ENCODE measurements at places on chromosomes 6 and 20.

- no peak for DNase-seq
These were observed 10.8 kb upstream of the GNRH2 start for GRCh38 chr20:3032624-3033023.

- no peak for DNase-seq
These were observed 100.8 kb upstream of the CITED2 start for GRCh38 chr6:139475241-139475640.

GRCh38 chr6:101605874-101606273 lies 212.4 kb downstream of the GRIK2 start:
- no peak for DNase-seq

DNA sequence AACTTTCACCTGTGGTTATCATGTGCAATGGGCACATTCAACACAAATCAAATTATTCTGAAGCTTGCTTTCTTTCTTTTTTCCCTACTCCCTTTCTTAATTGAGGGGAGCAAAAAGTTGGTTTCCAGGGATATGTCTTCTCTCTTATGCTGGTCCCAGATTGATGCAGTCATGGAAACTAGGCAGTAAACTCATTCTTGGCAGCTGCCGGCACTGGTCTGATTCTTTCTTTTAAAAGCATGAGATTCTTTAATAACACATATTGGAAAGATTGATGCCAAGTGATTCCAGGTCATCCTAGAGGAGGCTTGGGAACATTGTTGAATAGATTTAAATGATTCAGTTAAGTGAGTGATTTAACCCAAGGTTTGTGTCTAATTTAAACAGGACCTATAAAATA lies 29.0 kb downstream of the PTPRA start:
- no peak for DNase-seq

DNA sequence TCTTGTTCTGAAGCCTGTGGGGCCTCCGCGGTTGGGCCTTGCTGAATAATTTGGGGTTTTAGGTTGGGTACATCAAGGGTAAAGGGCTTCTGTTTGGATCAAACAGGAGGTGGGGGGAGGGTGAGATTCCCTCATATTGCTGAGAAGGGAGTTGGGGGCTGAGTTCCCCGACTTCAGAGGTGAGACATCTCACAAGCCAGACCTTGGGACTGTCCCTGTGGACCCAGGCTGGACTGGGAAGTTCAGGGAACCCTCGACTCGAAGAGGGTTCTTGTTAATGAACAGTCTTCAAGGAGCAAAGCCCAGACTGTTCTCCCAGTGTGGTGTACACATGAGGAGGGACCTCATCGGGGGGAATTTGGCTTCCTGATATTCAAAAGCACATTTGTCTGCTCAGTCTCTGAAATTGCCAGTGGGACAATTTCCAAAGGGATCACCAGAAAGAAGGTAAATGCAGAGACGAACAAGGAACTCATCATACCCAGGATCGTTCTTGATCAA lies 118.5 kb downstream of the SYCP2 start:
- DNase-seq = no peak

DNA sequence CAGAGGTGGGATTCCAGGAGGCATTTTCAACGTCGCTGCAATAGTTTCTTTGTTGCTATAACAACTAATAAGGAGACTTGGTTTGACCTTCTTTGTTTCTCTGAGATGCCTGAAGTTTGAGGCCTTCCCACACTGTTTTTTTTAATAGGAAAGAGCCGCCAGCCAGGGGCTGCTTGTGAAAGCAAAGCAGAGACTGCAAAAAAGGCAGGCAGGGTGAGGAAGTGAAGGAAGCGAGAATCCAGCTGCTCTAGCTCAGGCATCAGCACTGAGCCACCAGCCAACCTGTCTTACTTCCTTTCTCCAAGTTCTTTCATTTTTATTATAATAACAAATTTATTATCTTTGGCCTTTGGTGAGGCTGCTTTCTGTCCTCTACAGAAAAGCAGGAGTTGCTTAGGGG lies 179.1 kb downstream of the DOK5 start:
- DNase-seq = peak; percentile 22

DNA sequence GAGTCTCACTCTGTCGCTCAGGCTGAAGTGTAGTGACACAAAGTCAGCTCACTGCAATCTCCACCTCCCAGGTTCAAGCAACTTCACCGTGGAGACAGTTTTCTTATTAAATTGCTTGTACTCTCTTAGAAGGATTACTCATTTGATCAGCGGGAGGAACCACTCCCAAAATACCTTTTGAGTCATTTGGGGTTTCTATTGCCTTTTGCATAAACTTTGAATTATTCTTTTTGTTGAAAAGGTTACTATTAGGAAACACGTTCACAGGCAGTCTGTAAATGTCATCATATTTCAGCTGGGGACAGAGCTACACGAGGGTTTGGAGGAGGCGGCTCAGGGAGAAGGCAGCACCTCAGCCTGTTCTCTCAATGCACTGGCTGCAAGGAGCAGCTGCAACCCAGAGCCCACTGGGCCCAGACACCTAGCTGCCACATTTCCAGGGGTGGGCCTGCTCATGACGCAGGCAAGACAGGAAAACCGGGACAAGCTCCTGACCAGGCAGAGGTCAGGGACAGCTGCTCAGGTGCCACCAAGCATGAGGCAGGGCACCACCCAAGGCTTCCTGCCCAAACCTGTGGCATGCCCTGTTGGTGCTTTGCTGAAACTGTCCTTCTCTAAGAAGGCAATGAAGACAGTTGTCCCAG lies 205.9 kb downstream of the BMP7 start:
- no peak for DNase-seq

DNA sequence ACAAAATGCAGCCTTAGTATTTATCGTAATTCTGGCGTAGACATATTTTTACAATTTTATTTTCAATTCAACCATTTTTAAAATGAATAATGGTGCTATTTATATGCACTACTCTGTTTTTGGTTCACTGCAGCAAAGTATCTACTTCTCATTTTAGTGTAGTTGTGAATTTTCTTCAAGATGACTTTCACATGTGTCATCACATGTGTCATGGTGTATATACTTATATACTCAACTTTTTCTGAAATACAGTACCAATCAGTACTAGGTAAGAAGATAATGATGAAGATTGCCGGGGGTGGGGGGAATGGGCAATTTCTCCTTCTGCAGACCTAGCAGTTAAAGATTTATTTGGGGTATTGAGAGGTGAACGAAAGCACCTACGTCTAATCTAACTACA lies 634.5 kb downstream of the PHF3 start:
- DNase-seq = no peak

- no peak for DNase-seq
These were observed 231.6 kb downstream of the QKI start for GRCh38 chr6:163646133-163646532.

- no peak for DNase-seq
These were observed 6.0 kb downstream of the PCMT1 start for GRCh38 chr6:149755300-149756260.

GRCh38 chr6:56954403-56955170 lies at the start of gene BEND6:
Gene BEND6 (plus strand): TSS chr6:56955107. CDS start chr6:56981811, 26,704 bp downstream.
- DNase-seq = peak; percentile 62

- no peak for DNase-seq
These were observed 49.1 kb downstream of the RFPL4B start for GRCh38 chr6:112396221-112396620.

DNA sequence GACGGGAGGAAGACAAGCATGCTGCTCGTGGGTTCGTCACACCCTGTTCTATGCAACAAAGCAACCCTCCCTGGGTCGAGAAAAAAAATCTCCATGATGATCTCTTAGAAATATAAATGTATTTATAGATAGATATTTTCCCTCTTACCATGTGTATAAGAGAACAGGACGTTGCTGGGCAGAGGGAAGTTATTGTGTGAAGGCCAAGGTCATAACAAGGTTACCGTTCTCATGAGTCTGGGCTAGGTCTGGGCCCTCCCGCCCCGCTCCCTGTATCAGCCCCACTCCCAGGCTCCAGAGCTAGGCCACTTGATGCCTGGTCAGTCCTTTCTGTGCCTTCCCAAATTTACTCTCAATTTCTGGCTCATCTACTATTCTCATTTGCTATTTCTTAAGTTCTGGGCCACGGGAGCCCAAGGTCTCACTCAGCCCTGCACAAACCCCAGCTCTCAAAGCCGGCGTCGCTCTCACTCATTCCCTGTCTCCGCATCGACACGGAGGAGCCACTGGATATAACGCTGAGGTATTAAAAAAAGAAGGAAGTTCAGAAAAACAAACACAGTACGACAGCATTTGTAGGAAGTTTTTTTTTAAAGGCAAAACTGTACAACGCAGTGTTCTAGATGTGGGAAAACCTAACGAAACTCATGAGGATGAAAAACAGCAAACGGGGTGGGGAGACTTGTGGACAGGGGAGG lies 96.8 kb downstream of the PSMG4 start:
- no peak for DNase-seq

GRCh38 chr20:34852298-34852697 lies 20.4 kb downstream of the GGT7 start:
- no peak for DNase-seq

DNA sequence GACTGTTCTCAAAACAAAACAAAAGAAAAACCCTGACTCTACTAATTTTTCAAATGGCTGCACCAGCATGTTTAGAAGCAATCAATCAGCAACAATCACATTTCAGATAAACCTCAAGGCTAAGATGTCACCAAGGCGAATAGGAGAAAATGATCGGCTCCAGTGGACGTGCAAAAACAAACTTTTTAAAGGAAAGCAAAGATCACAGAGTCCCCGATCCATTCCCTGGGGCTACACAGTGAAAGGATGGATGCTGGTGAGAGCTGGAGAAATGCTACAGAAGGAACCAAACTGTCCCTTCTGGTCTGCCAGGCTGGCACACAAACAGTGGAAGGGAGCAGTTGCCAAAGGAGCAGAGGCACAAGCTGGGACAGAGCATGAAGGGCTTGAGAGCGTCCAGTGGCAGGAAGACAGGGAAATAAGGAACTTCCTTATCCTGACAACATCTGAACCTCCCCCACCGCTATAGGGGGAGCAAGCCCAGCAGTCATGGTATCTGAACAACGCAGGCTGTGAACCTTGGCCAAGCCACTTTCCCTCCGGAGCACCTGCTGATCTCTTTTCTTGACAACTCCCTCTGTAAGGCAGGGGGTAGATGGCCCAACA lies 73.7 kb upstream of the HIVEP1 start:
- DNase-seq = peak; percentile 49

GRCh38 chr20:2708073-2708415 lies 15.5 kb downstream of the EBF4 start:
- no peak for DNase-seq

DNA sequence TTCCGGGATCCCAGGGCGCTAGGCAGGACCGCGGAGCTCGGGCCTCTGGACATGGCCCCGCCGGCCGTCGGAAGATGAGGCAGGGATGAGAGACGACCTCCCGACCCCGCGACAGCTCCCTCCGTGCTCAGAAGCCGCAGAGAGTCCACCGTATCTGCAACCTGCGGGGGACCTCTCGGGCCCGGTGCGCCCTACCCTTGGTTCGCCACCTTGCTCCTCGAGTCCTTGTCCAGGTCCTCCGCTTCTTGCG lies 301 bp downstream of the PPP1R3D start:
- no peak for DNase-seq

- DNase-seq = no peak
These were observed 1.6 kb upstream of the ARMC2 start for GRCh38 chr6:108846628-108847027.

DNA sequence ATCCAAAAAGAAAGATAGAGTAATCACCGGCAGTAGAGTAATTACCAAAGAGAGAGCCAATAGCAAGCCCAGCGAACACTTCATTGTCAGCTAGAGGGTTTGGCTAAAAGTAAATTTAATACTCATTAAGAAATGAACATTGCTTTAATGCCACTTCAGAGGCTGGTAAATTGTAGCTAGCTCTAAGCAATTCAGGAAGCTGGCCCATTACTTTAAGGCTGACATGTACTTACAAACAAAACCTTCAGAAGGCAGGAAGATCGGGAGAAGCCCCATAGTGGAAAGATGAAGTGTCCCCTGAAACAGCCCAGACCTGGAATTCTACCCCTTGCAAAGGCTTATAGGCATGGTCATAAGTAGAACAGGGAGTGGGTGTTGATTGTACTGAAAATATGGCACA lies 396.6 kb upstream of the ID4 start:
- DNase-seq = no peak

DNA sequence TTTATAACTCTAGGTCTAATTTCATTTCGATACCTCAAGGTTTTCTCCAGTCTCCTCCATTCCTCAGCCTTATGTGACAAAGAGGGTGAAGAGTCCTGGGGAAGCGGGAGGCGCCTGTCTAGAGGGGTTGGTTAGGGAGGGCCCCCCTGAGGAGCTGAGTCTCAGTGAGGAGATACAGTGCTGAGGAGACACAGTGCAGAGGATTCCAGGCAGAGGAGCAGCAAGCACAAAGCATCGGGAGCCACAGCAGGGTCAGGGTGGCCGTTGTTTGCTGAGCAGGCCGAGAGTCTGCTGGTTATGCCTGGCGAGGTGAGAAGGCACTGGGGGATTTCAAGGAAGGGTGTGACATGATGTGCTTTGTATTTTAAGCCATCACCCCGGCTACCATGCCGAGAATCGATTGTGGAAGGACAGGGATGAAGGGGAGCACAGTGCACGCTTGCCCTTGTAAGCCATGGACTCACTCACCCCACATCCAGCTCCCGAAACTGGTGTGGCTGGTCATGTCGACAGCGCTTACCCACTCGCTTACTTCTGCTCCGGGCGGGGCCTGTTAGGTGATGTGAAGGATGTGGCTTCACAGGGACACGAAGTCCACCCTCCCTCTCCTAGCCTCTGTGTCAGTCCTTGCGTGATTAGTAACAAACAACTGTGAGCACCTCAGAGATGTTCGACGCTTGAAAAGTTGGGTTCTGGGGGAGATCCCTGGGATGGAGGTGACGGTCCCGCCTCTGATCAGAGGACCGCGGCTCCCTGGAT lies 30.2 kb downstream of the FAM50B start:
- DNase-seq = no peak

DNA sequence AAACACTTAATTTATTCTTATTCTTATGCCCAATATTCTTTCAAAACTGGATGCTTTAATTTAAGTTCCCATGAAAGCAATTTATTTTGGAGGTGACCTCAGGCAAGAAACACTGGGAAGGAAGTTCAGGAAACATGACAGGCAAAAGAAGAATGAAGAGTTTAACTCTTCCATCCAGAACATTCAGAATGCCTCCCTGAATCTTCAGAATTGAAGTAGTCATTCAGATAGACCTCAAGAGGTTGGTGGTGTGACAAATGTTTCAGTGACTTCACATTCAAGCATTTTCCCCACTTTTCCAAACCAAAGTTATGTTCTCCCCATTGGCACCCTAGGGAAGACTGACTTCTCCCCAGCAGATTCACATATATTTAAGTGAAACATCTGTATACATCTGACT lies 110.5 kb downstream of the HAO1 start:
- no peak for DNase-seq

- no peak for DNase-seq
These were observed 112.0 kb downstream of the LAMP5 start for GRCh38 chr20:9626357-9626756.

GRCh38 chr6:155645325-155645724 lies 189.7 kb upstream of the NOX3 start:
- no peak for DNase-seq
